Stimulated activated memory B cell treated with anti-CD40 and anti-IgM and Interleukin-4, amounts not matched to agents 10 μg/mL and 1 μg/mL and 100 μg/mL, for 72 hours (primary cell): ENCODE measurements at places on chromosomes 2 and 18.

- ATAC-seq = no peak
These were observed 104.5 kb downstream of the VAPA start for GRCh38 chr18:10018289-10018688.

GRCh38 chr2:15616850-15617777 lies 25.4 kb downstream of the DDX1 start:
- ATAC-seq = no peak

GRCh38 chr2:145352484-145352883 lies 832.6 kb upstream of the ZEB2 start:
- no peak for ATAC-seq

DNA sequence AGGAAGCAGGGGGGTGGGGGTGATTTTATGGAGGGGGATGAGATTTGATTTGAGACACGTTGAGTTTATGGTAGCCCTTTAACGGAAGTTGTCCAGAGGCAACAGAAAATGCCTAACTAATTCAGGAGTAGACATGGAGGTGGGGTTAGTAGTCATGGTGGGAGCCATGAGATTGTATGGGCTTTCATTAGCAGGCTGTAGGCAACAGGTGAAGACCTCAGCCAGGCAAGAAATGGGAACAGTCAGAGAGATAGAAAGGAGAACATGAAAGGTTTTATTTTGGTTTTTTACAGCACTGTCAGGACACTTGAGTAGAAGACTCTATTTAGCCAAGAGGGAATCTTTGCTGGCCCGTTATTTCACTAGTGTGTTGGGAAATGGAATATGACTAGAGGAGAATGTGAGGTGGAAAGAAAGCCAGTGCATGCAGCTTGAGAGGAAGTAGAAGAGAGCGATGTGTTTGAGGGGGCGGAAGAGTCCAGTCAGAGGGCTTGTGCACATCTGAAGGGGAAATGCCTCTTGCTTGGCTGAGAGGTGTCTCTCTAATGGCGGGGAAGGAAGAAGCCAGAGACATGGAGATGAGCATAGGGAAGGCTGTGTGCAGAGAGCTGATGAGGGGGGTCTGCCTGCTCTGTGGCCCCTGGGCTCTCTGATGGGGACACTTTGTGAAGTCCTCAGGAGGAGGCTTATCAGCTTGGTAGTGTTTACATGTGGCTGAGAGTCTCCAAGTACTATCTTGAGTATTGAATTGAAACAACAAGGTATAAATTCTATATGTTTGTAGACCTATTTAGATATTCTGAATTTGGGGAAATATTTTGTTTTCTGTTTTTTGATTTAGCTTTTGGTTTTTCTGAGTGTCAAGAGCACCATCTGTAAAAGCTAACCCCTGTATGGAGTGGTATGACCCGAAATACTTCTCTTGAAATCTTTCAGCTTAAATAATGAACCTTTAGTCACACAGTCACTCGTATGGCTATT lies 66.9 kb upstream of the ITM2C start:
- peak; percentile 83 for ATAC-seq

- no peak for ATAC-seq
These were observed 316.8 kb upstream of the KCNH7 start for GRCh38 chr2:163155279-163155883.

- ATAC-seq = no peak
These were observed 40.2 kb upstream of the ZNF521 start for GRCh38 chr18:25392192-25392591.

DNA sequence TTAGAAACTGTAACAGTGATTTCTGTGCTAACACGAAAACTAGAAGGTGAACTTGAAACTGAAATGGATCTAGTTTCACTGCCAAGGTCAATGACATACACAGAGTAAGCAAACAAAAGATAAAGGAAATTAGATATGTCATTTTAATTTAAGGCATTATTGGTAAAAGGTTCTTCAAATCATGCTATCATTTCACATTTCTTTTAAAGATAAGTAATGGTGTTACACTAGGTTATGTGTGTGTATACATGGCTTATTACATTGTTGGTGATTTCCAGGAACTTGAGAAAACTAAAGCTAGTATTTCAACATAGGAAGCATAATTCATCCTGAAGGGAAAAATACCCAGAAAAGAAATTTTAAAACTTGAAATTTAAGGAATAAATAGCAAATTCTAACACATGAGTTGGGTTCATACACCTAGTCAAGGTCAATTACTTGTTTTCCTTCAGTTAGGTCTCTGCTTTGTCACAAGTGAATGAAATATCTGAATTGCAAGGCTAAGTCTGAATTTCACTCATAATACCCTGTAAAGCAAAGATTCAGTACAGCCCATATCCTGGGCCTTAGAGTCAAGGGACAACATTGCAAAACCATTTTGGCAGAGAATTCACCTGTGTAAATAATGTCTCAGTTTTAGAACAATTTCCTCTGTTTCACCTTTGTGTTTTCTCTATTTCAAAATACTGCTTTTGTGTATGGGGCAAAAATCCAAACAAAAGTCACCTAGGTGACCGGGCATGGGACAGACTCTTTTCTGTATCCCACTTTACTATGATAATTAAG lies 141.6 kb downstream of the SRBD1 start:
- no peak for ATAC-seq

- ATAC-seq = peak; percentile 4
These were observed 284.8 kb upstream of the HS6ST1 start for GRCh38 chr2:128603411-128603924.

GRCh38 chr2:74444498-74445318 lies 3.0 kb upstream of the RTKN start:
- no peak for ATAC-seq

DNA sequence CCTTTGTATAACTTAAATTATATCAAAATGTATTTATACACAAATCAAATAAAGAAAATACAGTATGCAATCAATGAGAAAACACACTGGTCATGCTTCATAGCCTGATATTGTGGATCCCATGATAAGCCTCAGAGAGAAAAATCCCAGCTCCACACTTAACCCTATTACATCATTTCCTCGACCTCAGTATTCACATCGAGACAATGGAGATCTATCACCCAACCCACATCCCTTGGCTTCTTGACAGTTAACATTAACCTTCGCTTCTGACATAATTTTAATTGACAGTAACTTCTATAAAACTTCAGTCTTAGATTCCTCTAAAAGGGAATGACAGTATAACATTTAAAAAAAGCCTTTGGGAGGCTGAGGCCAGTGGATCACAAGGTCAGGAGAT lies 11.6 kb downstream of the TMX3 start:
- no peak for ATAC-seq

- peak; percentile 67 for ATAC-seq
These were observed at the start of gene L3MBTL4 for GRCh38 chr18:6414723-6415417. L3MBTL4 (minus strand) TSS chr18:6414911; CDS start chr18:6311625, 103,286 bp downstream.

DNA sequence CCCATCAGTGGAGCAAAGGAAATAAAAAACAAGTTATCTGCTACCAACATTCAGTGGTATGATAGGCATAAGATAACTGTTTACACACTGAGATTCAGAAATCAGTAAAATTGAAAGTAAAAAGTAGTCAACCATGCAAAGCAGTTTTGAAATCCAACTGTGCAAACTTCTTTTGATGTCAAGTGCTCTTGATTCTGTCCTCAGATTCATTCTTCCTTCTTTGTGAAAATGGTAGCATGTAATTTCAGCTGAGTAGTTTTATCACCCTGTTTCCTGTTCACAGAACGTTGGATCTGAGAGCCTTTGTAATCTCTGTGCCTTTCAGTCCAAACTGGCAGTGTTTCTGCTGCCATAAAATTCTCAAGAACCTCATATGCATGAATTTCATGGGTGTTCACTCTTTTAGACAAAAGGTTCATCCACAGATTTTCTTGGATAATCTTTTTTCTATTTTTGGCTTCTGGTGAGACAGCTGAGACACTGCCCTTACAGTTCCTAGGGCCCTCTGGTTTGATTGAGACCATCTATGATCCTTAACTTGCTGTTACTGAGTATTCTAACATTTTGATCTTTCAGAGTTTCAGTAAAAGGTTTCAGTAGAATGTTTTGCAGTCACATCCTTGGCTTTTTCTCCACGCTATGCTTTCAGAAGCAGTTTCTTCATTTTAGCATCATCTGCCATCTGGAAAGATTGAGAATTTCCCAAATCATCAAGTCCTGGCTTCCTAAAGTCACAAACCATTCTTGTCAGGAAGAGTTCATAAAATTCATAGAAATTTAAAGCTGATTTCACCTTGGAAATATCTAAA lies 272.3 kb upstream of the EPHA4 start:
- ATAC-seq = no peak

DNA sequence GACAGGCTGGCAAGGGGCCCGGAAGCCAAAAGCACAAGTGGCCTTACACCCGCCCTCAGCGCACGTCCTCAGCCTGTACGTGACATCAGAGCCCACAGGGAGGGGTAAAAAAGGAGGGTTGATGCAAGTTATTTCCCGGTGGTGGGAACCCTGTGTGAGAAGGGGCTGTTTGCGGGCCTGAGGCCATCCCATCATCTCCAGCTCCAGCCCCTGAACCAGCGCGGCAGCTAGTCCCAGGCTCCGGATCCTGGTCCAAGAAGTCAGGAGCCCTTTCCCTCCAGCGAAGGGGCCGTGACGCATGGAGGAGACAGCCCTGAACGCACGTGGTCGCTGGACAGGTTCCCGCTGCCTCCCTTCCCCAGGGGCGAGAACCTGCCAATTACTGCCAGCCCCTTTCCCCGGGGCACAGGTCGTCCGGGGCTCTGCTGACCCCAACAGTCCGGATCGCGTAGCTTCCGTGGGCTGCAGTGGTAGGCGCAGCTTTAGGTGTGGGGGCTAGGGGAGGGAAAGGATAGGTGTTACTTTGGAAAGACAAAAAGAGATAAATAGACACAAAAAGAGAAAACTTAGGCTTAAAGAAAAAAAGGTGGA lies 1.3 kb upstream of the LRP2 start:
- ATAC-seq = peak; percentile 47

- ATAC-seq = no peak
These were observed 3.2 kb downstream of the GLI2 start for GRCh38 chr2:120738786-120739437.

GRCh38 chr18:24831871-24832665 lies 371.6 kb downstream of the HRH4 start:
- no peak for ATAC-seq

DNA sequence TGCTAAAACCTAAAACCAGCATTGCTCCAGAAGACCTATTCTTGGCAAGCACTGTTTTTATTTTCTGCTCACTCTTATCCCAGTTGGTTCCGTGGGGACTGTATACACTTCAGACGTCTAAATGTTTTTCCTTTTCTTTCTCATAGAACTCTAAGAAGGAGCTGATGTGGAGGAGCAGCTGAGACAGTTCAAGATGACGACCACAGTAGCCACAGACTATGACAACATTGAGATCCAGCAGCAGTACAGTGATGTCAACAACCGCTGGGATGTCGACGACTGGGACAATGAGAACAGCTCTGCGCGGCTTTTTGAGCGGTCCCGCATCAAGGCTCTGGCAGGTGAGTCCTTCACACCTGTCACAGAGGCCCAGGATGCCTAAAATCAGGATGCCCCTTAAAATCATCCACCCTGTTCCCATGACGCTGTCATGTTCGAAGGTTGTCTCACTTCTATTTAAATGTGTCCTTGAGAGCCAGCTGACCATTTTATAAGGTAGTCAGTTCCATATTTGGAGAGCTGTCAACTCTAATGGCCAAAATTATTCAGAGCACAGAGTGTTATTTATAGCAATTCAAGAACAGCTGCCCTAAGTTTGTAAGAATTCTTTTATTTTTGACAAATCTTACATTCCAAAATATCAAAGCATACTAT lies 70.2 kb downstream of the SPTBN1 start:
- ATAC-seq = no peak

- no peak for ATAC-seq
These were observed 44.3 kb downstream of the CALCRL start for GRCh38 chr2:187403568-187404260.

DNA sequence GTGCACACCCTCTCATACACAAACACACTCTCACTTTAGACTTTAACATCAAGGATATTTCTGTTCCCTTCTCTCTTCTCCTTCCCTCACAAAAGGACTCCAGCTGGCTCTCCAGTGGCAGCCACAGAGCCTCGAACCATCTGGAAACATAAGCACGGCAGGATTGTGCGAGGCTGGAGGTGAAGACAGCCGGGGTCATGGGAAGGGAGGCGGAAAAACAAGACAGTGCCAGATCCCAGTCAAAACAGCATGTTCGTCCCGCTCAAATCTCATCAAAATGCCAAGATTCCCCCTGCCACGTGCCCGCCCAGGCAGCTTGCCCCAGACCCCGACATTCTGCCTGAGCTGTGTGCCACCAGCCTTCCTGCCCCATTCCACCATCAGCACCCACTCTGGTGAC lies 180.3 kb downstream of the ZBTB7C start:
- ATAC-seq = no peak

DNA sequence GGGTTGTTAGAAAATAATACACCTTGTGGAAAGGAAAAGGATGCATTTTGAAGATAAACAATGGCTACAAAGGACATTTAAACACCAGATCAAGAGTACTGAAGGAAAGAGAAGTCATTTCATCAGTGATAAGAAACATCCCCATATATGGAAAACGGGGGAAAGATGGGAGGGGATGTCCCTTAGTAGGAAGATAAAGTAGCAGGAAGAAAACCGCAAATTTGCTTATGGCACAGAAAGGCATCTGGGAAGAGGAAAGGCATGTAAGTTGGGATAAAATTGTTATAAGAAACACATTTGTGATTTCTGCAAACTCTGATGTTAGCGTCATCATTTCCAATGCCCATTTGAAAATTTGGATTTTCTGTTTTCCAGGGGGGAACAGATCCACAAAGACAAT lies 10.5 kb upstream of the LYPD1 start:
- no peak for ATAC-seq

DNA sequence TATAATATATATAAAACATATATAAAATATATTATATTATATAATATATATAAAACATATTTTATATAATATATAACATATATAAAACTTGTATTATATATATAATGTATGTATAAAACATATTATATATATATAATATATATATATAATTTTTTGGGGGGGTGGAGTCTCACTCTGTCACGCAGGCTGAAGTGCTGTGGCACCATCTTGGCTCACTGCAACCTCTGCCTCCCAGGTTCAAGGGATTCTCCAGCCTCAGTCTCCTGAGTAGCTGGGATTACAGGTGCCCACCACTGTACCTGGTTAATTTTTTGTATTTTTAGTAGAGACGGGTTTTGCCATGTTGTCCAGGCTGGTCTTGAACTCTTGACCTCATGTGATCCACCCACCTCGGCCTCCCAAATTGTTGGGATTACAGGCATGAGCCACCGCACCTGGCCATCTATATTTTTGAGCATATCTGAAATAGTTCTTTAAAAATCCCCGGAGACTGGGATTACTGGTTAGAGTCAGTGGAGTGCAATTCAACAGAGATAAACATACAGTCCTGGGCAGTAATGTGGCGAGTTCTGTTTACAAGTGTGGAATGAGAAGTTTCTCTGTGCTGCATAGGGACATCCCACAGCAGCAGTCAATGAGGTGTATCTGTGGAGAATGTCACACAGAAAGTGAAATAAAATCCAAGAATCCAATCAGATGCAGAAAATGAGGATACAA lies 208.4 kb downstream of the MYCN start:
- no peak for ATAC-seq

GRCh38 chr2:183035954-183036669 lies 2.1 kb downstream of the NCKAP1 start:
- peak; percentile 59 for ATAC-seq

DNA sequence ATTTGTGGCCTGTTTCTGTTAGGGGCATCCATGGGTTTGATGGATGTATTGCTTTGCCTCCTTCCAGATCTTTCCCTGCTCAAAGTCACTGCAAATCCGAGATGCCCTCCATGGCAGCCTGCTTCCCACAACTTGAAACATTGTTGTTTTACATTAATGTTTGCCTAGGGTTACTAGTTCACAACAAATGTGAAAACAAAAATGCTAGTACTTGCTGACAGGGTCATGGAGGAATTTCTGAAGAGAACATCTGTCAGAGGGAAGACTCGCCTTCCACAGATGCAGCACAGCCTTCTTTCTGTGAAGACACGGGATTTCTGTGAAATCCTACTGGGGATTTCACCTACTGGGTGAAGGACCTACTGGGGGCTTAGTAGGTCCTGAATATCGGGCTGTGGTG lies 260.0 kb upstream of the FN1 start:
- ATAC-seq = no peak
